ENCODE measurements at places on chromosomes 1 and 21. TPM values are rescaled to one million over a fixed set of nuclear protein-coding genes. Genes with fewer than 3 reads are reported as not detected.

Gene DMAP1
- 28.8 TPM for total RNA-seq

Gene AIRE
- total RNA-seq, result not detected

Gene SPRR4
- not detected for total RNA-seq

Gene GJA4
- not detected for total RNA-seq

Gene FMO3
- total RNA-seq, result not detected

Gene LRRC8D
- 50.3 TPM for total RNA-seq

Gene CCDC190
- not detected for total RNA-seq

Gene TNFRSF8
- under 0.01 TPM for total RNA-seq

Gene SMIM11
- 9.4 TPM for total RNA-seq

Gene ADGRB2
- 14.0 TPM for total RNA-seq

Gene TRIM17
- total RNA-seq, result 0.66 TPM

Gene MPL
- total RNA-seq, result 0.86 TPM

Gene SPATA45
- total RNA-seq, result not detected

Gene TMEM269
- total RNA-seq, result not detected

Gene SH3D21
- 4.7 TPM for total RNA-seq

Gene ANKRD45
- 0.29 TPM for total RNA-seq

Gene DIRAS3
- total RNA-seq, result 5.7 TPM

Gene ARHGEF16
- 0.57 TPM for total RNA-seq

Gene DEPDC1
- 1.1 TPM for total RNA-seq

Gene ZNF593OS
- not detected for total RNA-seq
